Stimulated activated CD4-positive, alpha-beta T cell treated with anti-CD3 and anti-CD28 coated beads, Interleukin-12 subunit alpha, Interleukin-12 subunit beta, amount 100 ng/mL, for 4 hours (primary cell): ENCODE measurements at places on chromosomes 6 and 20.

- DNase-seq = no peak
These were observed 301.2 kb upstream of the HSF2 start for GRCh38 chr6:122098201-122098678.

GRCh38 chr20:1275919-1276318 lies 9.8 kb downstream of the SNPH start:
- no peak for DNase-seq

- no peak for DNase-seq
These were observed 181.6 kb downstream of the OTOR start for GRCh38 chr20:16929756-16930155.

GRCh38 chr6:170075659-170076223 lies 215.1 kb downstream of the DLL1 start:
- no peak for DNase-seq

DNA sequence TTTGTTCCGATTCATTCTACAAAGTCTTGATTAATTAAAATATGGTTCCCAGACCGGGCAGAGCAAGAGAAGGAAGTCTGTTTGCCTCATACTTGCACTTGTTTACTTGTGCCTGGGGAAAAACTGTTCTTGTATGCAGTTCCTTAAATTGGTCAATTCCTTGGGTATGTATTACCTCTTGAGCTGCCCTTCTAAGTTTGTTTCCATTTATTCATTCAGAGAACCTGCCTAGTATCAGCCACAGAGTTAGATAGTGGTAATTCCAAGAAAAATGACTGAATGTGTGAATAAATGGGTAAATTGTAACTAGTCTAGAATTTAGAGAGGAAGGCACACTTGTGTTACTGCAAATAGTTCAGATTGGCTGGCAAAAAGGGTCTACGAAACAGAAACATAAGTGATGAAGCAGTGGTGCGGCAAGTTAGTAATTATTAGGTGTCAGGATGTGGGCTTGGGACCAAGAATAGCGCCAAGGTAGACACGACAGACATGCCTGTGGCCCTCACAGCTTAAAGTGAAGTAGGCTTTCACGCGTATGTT lies 525 bp upstream of the MAK start:
- no peak for DNase-seq

DNA sequence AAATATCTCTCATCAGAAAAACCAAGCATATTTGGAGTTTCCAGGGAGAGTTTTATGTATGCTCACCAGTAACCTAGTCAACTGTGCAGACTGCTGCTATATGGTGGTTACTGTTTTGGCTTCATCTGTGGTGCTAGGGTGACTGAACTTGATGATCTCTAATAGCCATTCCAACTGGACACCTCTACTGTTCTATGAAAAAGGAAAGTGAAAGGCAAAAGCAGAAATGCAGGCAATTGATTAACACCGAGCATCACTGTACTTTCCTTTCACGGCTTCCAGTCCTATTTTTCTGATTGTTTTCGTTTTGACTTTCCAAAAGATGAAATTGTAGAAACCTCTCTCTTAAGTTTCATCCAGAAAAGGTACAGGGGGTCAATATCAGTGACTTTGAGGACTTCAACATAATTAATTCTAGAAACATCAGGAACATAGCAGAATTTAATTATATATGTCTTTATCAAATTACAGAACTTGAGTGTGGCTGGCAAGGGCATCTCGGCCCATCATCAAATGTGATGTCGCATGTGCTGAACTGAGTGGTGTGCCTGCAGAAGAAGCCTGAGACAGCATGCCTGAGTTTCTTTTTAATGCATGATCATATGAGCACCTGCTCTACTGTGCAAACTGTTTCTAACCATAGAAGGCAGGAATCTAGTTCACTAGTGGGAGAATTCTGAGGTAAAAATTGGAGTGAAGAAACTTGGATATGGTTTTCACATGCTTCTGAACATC lies 464.3 kb upstream of the FLRT3 start:
- no peak for DNase-seq

DNA sequence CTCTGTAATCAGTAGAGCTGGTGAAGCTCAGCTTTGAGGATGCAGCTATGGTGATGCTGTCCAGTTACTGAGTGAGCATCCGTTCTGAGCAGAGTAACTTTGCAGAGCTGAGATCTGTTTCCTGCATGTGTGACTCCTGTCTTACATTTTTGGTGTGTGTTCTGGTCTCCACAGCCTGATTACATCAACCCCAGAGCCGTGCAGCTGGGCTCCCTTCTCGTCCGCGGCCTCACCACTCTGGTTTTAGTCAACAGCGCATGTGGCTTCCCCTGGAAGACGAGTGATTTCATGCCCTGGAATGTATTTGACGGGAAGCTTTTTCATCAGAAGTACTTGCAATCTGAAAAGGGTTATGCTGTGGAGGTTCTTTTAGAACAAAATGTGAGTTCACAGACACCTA lies 81.6 kb downstream of the FAM120B start:
- no peak for DNase-seq

GRCh38 chr6:1200409-1201101 lies 111.3 kb upstream of the FOXQ1 start:
- DNase-seq = no peak

DNA sequence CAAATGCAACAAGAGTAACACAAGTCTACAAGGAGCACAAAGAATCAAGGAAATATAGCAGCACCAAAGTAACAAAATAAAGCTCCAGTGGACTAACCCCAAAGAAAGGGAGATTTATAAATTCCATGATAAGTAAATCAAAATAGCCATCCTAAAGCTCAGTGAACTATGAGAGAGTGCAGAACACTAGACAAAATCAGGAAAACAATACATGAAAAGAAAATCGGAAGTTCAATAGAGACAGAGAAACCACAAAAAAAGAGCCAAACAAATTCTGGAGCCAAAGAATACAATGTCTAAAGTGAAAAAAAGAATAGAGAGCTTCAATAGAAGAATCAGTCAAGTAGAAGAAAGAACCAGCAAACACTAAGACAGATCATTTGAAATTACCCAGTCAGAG lies 247.3 kb upstream of the TENT5A start:
- no peak for DNase-seq

DNA sequence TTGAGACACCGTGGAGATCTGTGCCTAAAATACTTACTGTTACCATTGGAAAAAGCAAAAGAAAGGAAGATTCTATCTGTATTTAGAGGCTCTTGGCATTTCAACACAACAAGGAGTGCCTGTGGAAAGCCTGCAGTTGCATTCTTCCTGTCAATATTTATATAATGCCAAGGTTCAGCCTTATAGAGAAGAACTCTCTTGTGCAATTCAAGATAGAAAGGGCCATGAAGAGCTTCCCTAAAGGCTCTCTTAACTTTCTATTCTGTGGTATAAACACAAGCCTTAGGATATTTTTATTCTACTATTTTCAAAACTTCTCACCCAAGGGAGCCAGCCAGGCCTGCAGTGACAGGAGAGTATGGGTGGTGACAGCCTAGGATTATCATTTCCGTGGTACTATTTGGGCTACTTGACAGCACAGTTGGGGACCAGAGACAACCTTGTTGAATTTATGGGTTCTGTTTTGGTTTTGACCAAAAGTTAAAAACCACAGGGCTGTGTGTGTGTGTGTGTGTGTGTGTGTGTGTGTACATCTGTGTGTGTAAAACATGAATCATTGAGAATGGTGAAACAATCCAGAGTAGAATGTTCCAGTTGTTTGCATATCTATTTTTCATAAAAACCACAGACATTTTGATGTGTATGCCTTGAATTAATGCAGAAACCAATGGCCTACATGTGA lies 700.9 kb upstream of the SLC35B3 start:
- DNase-seq = no peak

DNA sequence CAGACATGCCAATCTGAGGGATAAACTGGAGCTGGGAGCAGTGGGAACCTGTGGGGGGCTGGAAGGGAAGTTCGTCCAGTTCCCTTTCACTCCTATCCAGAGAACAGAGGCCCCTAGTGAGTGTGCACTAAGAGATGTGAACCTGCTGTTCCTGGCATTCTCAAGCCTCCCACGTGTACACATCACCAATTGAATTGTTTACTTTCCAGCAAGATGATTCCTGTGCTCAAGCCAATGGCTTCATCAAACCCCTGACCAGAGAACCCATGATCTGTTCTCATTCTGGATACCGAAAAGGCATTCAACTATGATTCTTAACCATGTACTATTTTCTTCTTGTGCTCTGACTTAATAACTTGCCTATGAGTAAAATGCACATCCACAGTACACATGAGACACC lies 10.2 kb upstream of the SLC22A3 start:
- no peak for DNase-seq

GRCh38 chr6:55047451-55048044 lies 126.8 kb upstream of the HCRTR2 start:
- no peak for DNase-seq

DNA sequence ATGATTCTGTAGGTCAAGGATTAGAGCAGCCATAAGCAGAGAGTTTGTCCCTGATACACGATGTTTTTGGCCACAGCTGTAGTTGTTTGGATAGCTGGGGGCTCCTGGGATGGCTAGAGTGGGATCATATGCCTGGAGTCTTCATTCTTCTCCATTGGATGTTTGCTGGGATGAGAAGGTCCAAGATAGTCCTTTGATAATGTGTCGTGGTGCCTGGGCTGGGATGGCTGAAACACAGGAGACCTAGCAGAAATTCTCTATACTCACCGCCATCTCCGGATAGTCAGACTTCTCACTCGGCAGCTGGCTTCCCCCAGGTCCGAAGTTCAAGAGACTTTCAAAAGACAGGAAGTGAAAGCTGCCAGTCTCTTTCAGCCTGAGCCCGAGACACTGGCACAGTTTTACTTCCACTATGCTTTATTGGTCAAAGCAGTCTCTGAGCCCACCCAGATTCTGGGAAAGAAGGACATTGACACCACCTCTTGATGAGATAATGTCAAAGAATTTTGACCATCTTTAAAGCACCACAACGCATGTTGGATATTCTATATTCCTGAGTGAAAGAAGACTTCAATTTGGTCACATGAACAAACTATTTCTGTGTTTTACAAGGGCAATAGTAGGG lies 16.0 kb downstream of the MARCKS start:
- DNase-seq = no peak

- no peak for DNase-seq
These were observed 59.2 kb downstream of the RBM38 start for GRCh38 chr20:57450419-57450818.

DNA sequence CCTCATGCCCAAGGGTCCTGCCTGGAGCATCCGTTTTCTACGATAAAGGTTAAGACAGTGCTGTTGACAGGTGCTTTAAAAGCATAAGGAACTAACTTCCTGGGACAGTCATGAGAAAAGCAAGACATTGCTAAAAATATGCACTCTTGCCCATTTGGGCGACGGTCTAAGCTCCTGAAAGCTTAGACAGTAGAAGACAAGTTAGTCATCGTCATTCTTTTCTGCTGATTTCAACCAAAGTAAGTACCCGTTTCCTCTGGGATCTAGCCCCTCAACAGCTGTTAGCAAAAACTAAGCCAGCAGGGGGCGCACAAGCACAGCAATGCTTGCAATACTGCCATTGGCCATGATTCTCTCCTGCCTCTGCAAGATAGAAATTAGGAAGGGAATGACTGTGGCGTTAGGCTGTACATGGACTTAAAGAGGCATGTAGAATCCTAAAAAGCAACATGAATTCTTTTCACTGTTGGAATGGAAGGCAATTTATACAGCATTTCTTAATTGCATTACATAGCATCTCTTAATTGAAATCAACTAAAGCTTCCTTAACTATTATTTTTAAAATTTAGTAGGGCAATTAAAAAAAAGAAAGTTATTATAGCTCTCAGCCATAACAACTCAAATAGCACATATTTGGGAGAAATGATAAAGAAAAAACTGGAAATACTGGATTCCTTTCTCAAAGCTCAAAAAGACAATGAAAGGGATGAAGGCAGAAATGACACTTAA lies 147.8 kb upstream of the RALGAPA2 start:
- peak; percentile 89 for DNase-seq
